Activated CD4-positive, alpha-beta T cell treated with anti-CD3 and anti-CD28 coated beads for 24 hours (primary cell): ENCODE measurements at places on chromosomes 7 and 10.

DNA sequence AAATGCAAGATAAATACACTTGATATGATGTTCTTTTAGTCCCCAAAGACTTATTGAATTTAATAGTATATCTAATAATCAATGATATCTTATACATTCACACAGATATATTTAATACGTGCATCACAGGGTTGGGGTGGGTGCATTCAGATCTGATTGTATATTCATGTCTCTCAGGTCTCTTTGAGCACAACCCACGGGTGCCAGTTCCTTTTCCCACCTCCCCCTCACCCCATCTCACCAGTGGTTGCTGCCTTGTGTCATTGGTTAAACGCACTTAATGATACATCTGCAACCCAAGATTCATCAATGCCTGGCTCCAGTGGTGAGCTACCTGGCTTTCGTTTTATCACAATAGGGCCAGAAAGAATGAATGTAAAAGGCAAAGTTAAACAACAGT is 6.2 kb downstream of the LRIT1 start:
- no peak for DNase-seq

- no peak for DNase-seq
Observed at GRCh38 chr7:13981070-13981469, 8.4 kb downstream of the ETV1 start.

DNA sequence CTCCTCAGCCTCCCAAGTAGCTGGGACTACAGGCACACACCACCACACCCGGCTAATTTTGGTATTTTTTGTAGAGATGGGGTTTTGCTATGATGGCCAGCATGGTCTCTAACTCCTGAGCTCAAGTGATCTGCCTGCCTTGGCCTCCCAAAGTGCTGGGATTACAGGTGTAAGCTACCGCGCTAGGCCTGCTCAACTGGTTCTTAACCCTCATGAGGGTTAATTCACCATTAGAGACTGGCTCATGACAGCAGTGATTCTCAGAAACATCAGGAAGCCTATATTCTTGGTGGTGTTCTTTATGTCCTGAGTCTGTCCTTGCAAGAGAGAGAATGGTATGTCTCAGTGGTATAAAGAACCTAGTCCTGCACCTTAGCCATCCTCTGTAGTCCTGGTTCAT is 10.4 kb upstream of the NT5C2 start:
- DNase-seq: no peak

GRCh38 chr10:87921931-87922688 is 58.7 kb downstream of the PTEN start:
- DNase-seq: no peak

DNA sequence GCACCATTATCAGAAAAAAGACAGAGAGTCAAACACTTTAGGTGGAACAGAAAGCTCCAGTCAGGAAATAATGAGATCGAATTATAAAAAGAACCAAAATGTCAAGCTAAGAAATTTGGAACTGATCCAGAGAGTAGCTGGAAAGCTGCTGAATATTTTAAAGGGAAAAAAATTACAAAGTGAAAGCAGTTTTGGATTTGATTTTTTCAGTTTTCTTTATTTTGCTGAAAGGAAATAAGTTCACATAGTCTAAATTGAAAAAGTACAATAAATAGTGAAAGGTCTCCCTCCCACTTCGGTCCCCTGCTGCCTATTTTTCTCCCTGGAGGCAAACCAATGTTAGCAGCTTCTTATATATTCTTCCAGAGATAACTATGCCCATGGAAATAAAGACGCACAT is 11.3 kb upstream of the TOMM7 start:
- no peak for DNase-seq

DNA sequence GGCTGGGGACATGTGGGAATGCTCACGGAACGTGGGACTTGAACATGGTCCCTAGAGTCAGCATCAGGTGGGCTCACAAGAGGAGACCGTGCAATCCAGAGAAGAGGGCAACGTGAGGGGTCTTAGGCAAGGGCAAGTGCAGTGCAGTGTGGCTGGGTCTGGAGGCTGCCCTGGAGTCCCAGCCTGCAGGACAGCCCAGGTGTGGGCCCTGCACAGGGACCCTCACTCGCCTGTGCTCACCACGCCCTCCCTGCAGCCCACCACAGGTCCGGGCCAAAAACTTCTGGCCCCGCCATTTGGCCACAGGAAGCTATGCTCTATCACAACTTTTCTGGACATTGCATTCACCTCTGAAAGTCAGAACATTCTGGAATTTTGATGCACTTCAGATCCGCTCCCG is 133.5 kb downstream of the PAXIP1 start:
- no peak for DNase-seq

DNA sequence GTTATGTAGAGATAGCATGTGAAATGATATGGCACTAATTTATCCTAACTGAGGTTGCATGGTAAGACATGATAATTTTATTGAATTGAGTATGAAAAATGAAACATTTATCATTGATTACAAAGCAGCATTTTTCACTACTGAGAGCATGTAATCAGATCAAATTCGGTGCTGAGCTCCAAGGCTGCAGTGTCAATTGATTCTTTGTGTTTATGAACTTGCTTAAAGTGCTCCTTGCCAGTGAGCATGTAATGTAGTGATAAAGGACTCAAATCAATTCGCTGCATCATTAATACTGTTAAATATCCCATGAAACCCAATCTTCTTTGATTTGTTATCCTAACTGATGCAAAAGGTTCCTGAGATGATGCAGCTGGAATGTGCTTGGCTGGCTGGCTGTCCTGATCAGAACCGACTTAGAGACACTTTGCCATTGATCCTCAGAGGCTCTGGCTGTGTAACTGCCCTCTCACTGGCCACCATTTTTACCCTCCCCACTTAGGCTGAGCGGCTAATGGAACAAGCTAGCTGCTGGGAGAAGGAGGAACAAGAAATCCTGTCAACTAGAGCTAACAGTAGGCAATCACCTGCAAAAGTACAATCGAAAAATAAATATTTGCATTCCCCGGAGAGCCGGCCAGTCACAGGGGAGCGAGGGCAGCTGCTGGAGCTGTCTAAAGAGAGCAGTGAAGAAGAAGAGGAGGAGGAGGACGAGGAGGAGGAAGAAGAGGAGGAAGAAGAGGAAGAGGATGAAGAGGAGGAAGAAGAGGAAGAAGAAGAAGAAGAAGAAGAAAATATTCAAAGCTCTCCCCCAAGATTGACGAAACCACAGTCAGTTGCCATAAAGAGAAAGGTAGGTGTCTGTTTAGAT is 89.8 kb upstream of the SAMD8 start:
- DNase-seq: no peak

GRCh38 chr7:122743211-122743610 is 40.5 kb upstream of the RNF148 start:
- DNase-seq: no peak
